ENCODE measurements at places on chromosomes 6 and 20.

- DNase-seq, result no peak
These were observed 116.4 kb upstream of the THBS2 start for GRCh38 chr6:169370054-169370453.

DNA sequence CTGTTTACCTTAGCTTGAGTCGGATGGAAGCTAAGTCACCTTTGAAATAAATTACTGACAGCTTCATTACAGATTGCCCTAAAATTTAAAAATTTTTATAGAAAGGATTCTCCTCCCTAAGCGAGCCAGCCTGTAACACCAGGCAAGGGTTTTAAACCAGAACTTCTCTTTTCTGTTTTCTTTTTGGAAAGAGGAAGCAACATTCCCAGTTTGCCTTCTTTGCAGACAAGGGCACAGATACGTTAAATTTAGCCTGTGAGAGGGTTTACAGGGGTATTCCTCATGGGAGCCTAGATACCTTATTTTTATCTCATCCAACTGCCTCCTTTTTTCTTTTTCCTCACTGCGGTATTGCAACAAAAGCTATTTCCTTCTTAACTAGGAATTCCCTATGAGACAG is 45.0 kb downstream of the GNAS start:
- DNase-seq, result no peak

- no peak for DNase-seq
These were observed 145.9 kb upstream of the FBXL4 start for GRCh38 chr6:99093456-99094190.

DNA sequence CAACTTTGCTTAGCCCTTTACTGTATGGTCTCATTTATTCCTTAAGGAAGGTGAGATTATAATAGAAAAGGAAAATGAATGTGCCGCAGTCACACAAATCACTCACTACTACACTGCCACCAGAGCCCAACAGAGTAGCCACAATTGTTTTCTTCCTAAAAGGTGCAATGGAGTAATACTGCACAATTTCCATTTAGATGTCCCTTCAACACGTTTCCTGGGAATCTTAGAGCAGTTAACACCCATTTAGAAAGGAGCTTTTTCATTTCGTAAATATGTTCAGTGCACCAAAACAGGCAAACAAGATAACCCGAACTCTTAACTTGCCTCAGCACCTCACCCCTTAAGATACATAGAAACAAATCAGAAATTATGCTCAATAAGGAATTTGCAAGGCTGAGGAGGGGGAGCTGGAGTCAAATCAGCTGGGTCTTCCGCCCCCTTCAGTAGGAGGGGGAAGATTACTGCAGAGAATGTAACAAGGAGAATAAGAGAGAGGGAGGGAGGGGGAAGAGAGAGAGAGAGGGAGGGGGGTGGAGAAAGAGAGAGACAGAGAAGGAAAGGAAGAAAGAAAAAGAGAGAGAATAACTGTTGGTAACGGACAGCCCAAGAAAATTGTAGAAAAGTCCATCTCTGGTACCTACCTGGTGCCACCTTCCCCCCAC is 155.5 kb downstream of the BCAS1 start:
- no peak for DNase-seq

DNA sequence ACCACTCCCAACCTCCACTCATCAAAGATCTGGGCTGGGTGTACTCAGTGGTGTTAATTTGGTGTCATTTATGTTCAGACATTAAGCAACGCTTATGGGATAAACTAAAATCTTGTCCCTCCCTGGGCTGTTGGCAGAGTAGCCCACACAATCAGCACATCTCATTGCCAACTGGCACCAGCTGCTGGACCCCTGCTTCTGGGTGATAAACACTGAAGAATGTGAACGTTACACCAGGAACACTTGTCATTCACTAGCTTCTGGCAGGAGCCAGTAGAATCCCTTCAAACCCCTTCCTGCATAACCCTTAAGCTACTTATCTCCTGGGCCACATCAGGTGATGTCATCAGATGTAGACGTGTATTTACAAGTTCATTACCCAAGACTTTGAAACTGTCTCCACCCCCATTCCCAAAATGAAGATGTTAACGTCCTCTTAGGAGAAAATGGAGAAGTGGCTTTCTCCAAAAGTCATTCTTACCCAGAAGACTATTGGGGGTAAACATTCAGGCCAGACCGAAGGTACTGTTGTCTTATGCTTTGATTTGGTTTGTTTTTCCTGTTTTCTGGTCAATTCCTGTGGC is 107.8 kb upstream of the CD93 start:
- no peak for DNase-seq

GRCh38 chr20:39935901-39936300 is 753.1 kb downstream of the MAFB start:
- DNase-seq, result no peak

DNA sequence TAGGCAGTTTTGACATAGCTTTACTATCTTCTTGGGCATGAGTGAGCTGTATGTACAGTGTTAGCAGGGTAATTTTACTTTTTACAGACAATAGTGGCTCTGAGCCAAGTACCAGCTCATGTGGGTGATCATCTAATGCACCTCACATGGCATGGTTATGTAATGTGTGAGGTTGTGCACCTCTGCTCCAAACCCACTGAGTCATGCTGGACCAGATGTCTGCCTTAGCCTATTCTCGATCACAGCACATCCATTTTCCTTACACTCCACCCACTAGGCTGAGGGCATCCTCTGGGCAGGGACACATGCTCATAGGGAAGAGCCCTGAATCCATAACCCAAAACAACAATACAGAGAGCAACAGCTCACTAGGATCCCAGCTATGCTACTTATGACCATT is 71.6 kb upstream of the FBXL4 start:
- no peak for DNase-seq
